Upper lobe of right lung (tissue), 1 donor: ENCODE measurements at places on chromosomes 2 and 18. TPM values are rescaled to one million over a fixed set of nuclear protein-coding genes. Genes with fewer than 3 reads are reported as not detected.

DNA sequence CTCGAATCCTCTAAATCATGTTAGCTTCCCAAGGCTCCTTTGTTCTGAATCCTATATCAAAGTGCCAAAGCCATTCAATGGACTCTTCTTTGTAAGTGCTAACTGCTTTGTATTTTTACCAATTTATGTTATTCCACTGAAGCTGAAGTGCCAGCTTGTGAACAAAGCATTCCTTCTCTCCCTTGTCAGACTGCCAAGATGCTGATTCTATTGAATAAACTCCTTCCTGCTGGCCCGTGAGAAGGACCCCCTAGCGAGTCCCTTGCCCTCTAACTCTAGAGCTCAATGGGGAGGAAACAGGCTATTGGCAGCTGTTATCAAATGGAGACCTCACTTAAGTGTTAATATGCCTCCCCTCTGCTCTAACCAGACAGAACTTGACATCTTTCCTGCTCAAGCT lies 1097.9 kb upstream of the CNTNAP5 start:
- no peak for DNase-seq

DNA sequence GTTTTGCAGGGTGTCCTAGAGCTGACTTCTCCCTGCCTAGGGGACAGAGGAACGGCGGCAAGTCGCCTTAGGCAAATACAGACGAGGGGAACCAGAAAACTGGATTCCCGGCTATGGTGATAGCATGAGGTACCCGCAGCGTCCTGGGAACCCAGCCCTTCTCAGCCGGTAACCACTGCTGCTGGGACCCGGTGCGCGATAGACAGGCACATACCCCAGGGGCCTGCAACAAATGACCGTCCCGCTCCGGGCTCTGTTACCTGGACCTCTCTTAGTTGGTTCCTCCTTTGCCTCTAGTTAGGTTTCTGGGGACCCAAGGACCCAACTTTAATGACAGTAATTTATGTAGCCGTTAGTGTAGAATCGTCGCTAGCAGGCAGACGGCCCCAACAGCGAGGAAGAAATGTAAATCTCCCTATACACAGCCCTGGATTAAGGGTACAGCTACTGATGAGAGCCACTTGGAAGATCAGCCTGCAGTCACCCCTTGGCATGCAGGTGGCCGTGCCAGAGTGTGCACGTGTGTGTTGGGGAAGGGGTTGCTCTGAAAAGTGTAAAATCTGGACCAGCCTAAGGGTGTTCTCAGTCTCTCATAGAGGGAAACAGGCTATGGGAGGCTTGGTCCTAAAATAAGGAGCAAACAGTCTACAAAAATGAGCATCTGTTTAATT lies 819 bp upstream of the SERPINE2 start:
- DNase-seq: no peak

DNA sequence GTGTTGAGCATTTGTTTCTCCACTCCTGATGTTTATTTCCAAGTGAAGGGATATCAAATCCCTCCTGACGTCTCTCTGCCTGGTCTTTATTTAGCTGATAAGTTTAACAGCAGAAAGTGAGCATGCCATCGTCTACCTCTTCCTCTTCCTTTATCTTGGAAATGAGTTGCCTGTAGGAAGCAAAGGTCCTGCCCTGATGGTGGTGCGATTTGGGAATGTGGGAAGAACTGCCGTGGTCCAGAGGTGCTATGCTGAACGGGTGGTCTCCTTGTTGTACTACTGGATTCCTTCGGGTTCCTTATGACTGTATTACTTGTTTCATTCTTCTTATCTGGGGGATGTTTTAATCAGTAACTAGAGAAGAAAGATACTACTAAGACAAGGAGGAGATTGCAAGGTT lies 217.5 kb downstream of the PMAIP1 start:
- no peak for DNase-seq

Gene REG3A
- not detected for total RNA-seq

DNA sequence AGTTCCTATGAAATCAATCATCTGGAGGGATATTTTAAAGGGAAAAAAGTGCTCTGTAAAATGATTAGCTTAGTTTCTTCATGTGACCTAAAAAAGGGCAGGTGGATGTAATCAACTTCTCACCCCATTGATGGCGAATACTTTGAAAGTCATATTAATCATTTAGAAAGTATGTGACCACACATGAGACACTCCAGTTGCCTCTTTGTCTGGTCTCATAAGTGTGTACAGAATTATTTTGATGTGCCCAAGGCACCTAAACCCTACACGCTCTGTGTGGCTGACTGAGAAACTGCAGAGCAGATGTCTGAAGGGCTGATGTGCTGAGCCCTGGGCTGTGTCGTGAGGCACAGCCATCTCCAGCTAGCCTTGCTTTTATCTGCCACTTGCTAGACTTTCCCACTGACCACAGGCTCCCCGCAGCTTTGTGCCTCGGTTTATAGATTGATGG lies 26.9 kb downstream of the SGPP2 start:
- DNase-seq: no peak

GRCh38 chr2:57597940-57598339 lies 448.7 kb upstream of the VRK2 start:
- no peak for DNase-seq

Gene RFX8
- total RNA-seq: not detected

GRCh38 chr18:37139876-37140275 lies 310.9 kb downstream of the KIAA1328 start:
- no peak for DNase-seq

- no peak for DNase-seq
These were observed 105.0 kb downstream of the LTBP1 start for GRCh38 chr2:33051586-33052360.

- peak; percentile 22 for DNase-seq
These were observed 59.7 kb upstream of the PHLPP1 start for GRCh38 chr18:62655520-62656219.

DNA sequence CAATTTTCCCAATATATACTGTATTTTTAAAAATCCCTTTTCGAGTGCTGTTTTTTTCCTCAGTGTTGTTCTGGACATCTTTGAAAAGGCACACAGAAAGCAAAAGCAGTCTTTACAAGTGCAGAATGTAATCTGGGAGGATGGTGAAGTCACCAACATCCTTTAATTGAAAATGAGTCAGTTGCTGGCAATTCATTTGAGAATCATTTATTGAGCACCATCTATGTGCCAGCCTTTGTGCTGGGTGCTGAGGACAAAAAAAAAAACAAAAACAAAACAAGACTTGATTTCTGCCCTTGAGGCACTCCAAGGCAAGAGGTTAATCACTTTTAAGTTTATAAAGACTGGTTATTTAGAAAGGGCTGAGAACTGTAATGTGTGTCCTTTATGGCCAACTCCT lies 46.7 kb upstream of the ACVR1 start:
- DNase-seq: no peak

Gene CHRND
- not detected for total RNA-seq

GRCh38 chr18:32324181-32324580 lies 134.3 kb downstream of the MEP1B start:
- no peak for DNase-seq

- DNase-seq: no peak
These were observed 157.2 kb downstream of the RNF152 start for GRCh38 chr18:61735564-61736102.

- no peak for DNase-seq
These were observed 20.5 kb upstream of the IL1RL2 start for GRCh38 chr2:102166189-102166845.

DNA sequence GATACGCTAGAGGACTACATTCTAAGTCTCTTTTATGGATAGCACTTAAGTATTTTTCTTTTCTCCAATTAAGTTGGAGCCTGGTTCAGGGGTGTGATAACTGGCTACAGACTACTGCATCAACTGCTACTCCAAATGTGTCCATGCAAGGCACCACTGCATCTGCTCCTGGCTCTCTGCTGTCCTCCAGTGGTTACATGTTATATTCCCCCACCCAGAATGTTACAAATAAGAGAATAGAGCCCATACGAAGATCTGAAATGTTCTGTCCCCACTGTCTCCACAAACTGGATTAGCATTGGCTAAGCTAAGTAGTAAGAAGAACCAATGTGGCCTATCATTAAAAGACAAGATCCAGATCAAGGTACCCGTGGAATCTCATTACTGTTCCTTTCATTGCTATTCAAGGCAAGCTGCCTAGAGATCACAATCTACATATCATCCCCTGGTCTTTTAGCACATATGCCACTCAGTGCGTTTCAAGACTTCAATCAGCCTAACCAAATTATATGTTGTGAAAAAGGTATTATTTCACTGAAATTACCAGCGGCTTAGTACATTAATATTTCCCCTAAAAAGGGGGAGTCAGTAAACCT lies 308.3 kb upstream of the SLC8A1 start:
- DNase-seq: no peak

DNA sequence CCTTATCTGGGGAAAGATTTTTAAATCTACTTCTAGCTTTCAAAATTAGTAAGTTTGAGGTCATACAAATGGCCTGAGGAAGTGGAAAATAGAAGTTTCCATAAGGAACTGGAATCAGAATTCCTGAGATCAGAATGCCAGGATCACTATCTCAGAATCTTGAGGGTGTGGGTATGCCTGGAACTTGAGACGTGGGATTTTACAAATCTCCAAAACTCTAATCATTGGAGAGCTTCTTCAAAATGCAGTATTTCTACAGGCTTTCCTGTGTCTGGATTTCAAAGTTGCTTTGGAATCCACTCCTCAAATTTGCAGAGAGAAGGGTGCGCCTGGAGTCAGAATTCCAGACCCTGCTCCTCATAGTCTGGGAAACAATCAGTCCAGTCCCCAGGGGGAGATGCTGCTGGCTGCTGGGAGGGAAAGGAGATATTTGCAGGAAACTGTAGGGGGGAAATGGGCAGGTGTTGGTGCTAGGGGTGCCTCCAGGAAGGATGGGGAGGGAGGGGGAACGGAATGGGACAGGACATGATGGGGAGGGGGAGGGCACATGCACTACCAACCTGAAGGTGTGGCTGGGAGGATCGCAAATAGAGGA lies 31.0 kb upstream of the CATIP start:
- DNase-seq: no peak

Gene RIT2
- not detected for total RNA-seq

Gene KLHL30
- total RNA-seq: 0.90 TPM

GRCh38 chr2:170307052-170307451 lies 129.1 kb downstream of the MYO3B start:
- no peak for DNase-seq

Gene DYNAP
- total RNA-seq: not detected

DNA sequence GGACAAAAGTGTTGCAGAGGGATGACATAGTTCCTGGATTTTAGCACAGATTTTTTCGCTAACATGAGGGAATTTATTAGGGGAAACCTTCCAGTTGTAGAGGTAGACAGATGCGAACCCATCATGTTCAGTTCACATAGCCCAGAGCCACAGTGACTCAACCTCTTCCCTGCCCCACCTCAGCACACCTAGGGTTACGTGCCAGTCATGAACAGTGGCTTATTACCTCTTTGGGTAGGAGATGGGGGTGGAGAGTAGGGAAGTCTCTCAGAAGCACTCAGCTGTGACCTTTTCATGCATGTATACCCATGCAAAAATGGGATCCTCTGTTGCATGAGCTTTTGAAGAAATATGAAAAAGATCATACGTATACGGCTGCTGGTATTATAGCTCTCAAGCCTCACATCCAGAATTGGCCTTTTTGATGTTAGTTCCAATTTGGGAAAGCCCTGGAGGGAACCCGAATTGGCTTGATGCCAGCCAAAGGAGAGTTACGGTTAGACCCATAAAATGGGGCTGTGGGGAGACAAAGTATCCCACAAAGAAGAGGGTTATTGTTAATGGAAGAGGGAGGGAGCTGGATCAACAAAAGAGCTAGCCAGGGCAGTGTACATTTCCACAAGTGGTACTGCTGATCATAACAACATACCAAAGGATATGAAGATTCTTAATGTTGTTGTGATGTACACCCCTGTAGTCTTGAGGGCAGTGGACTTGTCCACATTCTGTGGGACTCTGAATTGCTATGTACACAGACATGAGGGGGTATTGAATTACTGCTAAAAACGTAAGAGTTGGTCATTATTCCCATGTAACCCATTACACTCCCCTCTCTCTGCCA lies 4.9 kb downstream of the TANC1 start:
- no peak for DNase-seq

DNA sequence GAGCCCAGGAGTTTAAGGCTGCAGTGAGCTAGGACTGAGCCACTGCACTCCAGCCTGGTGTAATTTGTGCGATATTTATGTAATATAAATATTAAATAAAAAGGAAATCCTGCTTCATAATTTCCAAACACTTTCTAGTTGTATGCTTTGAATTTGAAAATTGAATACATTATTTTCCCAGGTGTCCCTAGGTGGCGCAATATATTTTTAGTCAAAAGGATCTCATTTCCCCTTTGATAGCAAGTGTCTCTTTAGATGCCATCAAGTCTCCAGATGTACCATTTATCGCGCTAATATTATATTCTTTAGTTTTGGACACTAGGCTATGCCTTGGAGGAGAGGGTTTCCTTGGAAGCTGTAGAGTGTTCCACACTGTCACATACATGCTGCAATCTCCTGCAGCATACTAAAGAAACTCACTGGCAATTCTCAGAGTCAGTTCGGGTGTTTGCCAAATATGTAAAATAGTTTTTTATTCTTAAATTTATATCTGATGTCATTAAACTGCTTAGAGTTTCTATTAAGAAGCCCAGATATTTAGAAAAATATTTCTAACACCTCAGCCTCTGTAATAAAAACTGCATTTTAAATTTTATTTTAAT lies 5.6 kb upstream of the WDR7 start:
- DNase-seq: no peak

DNA sequence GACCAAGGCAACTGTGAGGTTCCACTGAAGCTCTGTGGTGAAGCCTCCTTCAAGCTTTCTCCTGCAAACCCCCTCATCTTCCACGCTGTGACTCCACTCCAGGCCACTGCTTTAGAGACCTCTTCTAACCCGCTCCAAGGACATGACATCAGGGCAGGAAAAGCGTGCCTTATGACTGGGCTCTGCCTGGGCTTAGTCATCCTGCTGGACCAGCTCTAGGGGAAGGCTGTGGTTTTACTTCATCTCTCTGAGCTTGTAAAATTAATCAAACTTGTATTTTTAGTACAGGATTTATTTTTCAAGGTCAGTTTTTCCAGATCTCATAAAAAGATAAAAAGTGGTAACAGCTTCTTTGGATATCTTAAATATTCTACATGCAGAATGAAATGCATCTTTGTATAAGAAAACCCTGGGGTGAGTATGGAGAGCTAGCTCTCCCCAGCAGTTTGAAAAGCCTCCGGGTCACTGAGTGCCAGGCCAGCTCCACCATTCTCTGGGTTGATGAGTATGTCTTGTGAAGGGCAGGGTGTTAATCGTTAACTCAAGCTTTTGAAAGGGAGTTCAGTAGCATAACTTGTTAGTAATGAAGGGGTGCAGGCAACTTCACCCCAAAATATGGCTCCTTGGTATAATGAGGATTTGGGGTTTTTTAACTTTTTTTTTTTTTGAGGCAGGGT lies 33.1 kb upstream of the YPEL5 start:
- no peak for DNase-seq
